ENCODE measurements at places on chromosomes 12 and 14. TPM values are rescaled to one million over a fixed set of nuclear protein-coding genes. Genes with fewer than 3 reads are reported as not detected.

DNA sequence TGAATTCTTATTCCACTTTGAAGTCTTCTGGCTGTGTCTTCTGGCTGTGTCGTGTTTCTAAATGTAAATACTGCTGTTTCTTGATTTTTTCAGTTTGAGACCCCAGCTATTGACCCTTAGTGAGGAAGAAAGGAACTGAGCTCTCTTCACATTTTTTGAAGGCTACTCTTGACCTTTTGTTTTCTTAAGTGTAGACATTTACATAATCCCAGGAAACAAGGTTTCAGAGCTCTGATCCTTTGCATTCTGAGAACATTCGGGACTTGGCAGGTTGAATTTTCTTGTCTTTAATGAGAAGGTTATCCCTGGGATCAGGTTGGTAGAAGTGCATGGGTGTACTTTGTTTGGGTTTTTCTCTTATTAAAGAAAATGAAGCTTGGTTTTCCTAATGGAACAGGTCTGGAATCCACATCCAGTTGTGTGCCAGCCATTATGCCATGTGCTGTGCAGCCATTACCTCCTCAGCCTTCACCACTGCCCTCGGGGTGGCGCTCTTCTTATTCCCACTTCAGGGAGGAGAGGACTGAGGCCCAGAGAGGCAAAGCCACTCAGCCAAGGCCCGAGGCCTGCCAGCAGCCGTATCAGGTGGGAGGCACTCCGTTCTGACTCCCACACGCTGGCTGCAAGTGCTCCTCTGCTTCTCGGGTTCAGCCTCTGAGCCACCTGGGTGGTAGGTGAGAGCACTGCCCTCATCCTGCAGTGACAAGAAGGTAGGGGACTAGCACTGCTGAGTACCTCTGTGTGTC, 120.9 kb downstream of the BEGAIN start:
- peaks cover 6% of the 10 kb centered on the region for H3K36me3 ChIP-seq
- no peak overlapping the region for H3K27ac ChIP-seq
- H3K4me3 ChIP-seq, result no peak overlapping the region
- peaks cover 5% of the 10 kb centered on the region for H3K4me1 ChIP-seq

DNA sequence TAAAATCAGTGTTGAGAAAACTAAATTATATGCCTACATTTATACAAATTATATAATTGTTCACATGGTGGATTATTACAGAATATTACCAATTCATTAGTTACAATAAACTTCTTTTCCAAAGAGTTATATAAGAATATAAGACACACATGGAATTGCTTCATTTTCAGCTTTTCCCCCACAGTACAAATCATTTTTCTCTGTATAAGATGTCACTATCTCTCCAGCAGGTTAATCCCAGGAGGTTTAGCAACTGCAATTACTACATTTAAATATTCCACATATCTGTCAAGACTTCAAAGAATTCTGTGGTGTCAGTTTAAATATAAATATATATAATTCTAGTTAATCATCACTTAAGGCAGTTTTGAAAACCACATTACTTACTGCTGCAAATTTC, 59.6 kb upstream of the G2E3 start:
- H3K4me3 ChIP-seq, result no peak overlapping the region
- no peaks in the 10 kb centered on the region for H3K36me3 ChIP-seq
- H3K27me3 ChIP-seq, result peaks cover 15% of the 10 kb centered on the region
- H3K4me1 ChIP-seq, result no peaks in the 10 kb centered on the region
- H3K27ac ChIP-seq, result no peak overlapping the region
- no peak for DNase-seq

The RBM19 gene
- total RNA-seq, result 43.4 TPM

The SMCO3 gene
- total RNA-seq, result 1.4 TPM

Measured in mesothelial cell of epicardium (in vitro differentiated cells).